ENCODE measurements at places on chromosomes 1 and 21. TPM values are rescaled to one million over a fixed set of nuclear protein-coding genes. Genes with fewer than 3 reads are reported as not detected.

GRCh38 chr21:45404730-45405270, at the start of gene COL18A1:
Gene COL18A1 (plus strand): TSS chr21:45405165. CDS start chr21:45405231, 66 bp downstream.
- DNase-seq: no peak
- H3K4me1 ChIP-seq: peaks cover 28% of the 10 kb centered on the region
- H3K4me3 ChIP-seq: peak within 1 kb of the TSS; percentile 66
- no peaks in the 10 kb centered on the region for H3K36me3 ChIP-seq
- H3K27ac ChIP-seq: peak within 1 kb of the TSS; percentile 83
- no peaks in the 10 kb centered on the region for H3K27me3 ChIP-seq

DNA sequence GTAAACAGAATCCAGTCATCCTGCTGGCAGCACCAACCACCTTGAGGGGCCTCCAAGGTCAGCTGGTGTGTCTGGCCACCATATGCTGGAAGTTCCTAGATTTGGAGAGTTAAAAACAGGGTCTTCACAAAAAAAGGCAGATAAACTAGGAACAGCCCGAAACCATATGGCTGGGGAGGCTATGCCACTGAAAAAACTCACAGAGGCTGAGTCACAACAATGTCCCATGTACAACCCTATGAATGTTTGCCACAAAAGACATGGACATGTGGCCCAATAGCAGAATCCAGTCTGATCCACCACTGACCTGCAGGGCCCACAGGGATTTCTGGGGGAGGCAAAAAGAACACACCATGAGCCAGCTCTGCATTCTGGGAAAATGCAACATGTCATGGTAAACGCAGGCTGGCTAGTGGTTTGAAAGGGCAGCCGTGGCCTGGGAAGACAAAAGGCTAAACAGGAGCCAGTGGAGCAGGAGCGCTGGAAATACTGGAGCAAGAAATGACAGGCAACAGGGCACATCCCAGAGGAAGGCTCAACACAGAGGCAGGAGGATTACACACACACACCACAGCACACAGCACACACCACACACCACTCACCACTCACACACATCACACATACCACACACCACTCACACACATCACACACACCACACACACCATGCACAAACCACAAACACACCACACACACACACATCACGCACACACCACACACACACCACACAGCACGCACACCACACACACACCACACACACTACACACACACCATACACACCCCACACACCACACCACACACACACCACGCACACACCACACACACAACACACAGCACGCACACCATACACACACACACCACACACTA, 55.4 kb downstream of the HSF2BP start:
- DNase-seq: no peak
- peaks cover 6% of the 10 kb centered on the region for H3K4me1 ChIP-seq
- no peaks in the 10 kb centered on the region for H3K36me3 ChIP-seq
- H3K4me3 ChIP-seq: no peak overlapping the region
- no peaks in the 10 kb centered on the region for H3K27me3 ChIP-seq

DNA sequence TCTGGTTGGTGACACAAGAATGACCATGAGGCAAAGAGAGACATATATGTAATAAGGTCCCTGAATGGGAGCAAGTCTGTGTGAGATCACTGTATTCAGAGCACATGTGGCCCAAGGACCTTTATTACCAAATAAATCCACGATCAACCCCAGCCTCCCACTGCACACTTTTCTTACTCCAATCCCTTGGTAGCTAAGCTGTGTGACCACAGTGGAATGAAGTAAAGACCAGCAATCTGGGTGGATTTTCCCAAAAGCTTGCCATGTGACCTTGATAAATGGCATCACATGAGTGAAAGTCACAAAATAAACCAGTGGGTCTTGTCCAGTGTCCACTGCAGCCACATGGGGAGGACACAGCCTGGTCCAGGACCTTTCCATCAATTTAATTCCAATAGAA, 36.7 kb upstream of the TLR5 start:
- no peak overlapping the region for H3K4me3 ChIP-seq
- H3K27ac ChIP-seq: no peak overlapping the region
- H3K27me3 ChIP-seq: no peaks in the 10 kb centered on the region
- H3K36me3 ChIP-seq: no peaks in the 10 kb centered on the region
- H3K4me1 ChIP-seq: peaks cover 5% of the 10 kb centered on the region

DNA sequence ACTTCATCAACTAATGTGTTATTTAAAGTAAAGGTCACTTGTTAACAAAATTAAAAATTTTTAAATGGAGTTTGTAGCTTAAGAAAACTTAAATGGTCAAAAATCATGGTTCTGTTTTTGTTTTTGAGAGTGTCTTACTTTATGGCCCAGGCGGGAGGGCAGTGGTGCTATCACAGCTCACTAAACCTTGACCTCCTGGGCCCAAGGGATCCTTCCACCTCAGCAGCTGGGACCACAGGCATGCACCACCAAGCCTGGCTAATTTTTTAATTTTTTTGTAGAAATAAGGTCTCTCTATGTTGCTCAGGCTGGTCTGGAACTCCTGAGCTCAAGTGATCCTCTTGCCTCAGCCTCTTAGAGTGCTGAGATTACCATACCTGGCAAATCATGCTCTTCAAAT, 111.4 kb downstream of the MAST2 start:
- no peaks in the 10 kb centered on the region for H3K36me3 ChIP-seq
- no peak for DNase-seq
- no peak overlapping the region for H3K4me3 ChIP-seq
- no peaks in the 10 kb centered on the region for H3K27me3 ChIP-seq
- H3K4me1 ChIP-seq: peaks cover 55% of the 10 kb centered on the region

DNA sequence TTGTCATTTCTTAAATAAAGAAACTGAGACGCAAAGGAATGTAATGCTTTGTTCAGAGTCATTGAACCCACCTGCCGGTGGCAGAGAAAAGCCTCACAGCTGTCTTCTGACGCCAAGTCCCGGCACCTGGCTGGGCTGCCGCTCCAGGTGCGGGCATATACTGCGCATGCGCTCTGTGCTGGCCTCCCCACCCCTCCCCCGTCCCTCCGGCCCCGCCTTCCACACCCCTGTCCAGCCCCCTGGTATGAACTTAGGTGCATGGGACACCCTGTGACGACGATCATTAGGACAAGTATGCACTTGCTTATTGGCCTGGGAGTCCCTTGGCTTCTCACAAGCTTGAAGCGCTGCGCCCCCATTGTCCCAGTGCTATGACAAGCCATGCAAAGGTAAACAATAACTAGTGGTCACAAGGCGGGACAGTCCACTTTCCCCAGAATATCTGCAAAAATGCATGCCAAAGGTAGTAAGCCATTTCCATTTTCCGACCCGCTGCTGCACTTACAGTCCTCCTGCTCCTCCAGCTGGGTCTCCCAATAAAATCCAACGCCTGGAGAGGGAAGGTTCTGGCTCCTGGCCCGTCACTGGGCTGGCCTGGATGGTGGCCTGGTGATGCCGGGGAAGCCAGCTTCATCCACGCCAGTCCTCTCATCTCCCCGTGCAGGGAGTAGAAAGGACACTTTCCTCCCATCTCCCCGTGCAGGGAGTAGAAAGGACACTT, 100.4 kb downstream of the PSMG1 start:
- H3K4me3 ChIP-seq: no peak overlapping the region
- no peaks in the 10 kb centered on the region for H3K36me3 ChIP-seq
- H3K27me3 ChIP-seq: no peaks in the 10 kb centered on the region
- no peak overlapping the region for H3K27ac ChIP-seq
- H3K4me1 ChIP-seq: no peaks in the 10 kb centered on the region
- DNase-seq: no peak

DNA sequence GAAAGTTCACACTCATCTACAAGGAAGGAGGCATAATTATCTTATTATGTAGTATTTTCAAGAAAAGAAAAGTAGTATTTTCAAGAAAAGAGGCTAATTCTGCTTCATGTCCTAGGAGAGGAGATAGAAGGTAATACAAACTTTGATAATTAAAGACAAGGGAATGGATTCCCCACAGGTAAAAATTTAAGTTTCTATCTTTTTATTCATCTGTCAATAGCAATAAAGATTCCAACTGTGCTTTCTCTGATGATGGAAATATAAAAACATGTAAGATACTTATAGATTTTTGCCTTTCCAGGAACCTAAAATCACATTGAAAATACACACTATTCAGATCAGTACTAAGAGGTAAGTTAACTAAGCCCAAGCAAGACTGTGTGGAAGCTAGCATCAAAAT, at the start of gene OR2M2:
OR2M2 (plus strand) TSS at position 301 of the 400 bp plus-strand sequence. CDS start 5,165 bp downstream, outside the sequence.
- H3K4me1 ChIP-seq: no peaks in the 10 kb centered on the region
- no peaks in the 10 kb centered on the region for H3K36me3 ChIP-seq
- H3K27ac ChIP-seq: no peak within 1 kb of the TSS
- H3K27me3 ChIP-seq: no peaks in the 10 kb centered on the region
- no peak within 1 kb of the TSS for H3K4me3 ChIP-seq

DNA sequence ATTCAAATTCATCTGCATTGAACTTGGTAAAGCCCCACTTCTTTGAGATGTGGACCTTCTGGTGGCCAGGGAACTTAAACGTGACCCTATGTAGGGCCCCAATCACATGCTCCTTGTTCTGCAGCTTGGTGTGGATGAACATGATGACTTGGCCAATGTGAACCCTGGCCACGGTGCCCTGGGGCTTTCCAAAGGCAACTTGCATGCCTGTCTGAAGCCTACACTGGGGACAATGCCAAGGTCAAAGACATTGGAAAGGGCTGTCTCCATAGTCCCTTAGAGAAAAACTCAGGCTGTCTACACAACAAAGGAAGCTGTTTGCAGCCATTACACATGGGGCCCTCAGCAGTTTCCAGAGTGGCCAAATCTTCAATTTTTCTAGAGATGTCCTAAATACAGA, 8.9 kb upstream of the VPS13D start:
- no peaks in the 10 kb centered on the region for H3K4me1 ChIP-seq
- H3K36me3 ChIP-seq: no peaks in the 10 kb centered on the region
- H3K4me3 ChIP-seq: no peak overlapping the region
- H3K27ac ChIP-seq: no peak overlapping the region
- H3K27me3 ChIP-seq: no peaks in the 10 kb centered on the region
- DNase-seq: no peak

DNA sequence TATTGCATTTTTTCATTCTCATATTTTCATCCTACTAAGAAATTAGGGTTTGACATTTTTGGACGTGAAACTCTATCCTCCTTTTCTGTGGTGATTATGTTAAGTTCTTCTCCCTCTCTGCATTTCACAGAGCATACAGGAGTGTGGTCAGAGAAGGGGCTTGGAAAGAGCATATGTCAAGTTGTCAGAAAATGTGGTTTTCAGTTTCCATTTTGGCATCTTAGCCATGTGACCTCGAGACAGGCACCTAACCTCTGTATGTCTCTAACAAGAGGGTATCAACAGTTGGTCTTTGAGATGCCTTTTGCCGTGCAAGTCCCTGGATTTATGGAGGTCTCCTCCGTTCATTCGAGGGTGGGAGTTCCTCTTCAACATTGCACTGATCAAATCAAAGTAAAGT, 140.7 kb downstream of the CYYR1 start:
- DNase-seq: peak; percentile 68
- no peak overlapping the region for H3K27ac ChIP-seq
- H3K27me3 ChIP-seq: no peaks in the 10 kb centered on the region

- no peaks in the 10 kb centered on the region for H3K27me3 ChIP-seq
- peaks cover 11% of the 10 kb centered on the region for H3K4me1 ChIP-seq
- no peak overlapping the region for H3K4me3 ChIP-seq
- DNase-seq: no peak
- no peak overlapping the region for H3K27ac ChIP-seq
These were observed 434.8 kb downstream of the LMO4 start for GRCh38 chr1:87763483-87763882.

DNA sequence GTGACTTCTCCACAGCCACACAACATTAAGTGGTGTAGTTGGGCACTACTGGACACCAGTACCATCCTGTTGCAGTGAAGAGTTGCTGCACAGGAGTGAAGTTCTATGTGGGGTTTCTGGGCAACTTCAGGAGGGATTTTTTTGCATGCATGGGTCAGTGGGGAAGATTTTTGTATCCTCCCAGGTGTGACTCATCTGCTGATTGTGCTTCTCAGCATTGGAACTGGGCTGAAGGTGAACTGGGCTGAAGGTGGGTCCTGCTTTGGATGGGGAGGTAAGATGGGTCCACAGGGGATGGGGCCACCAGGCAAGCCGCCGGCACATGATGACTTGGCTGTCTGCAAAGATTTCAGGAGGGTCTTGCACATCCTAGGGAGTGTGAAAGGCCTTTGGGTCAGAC, 2.6 kb downstream of the SERINC2 start:
- no peak for DNase-seq
- no peak overlapping the region for H3K4me3 ChIP-seq
- H3K4me1 ChIP-seq: peaks cover 20% of the 10 kb centered on the region
- no peak overlapping the region for H3K27ac ChIP-seq
- H3K36me3 ChIP-seq: no peaks in the 10 kb centered on the region

GRCh38 chr21:15400905-15401304, 328.9 kb upstream of the USP25 start:
- no peaks in the 10 kb centered on the region for H3K36me3 ChIP-seq
- H3K4me3 ChIP-seq: no peak overlapping the region
- H3K4me1 ChIP-seq: no peaks in the 10 kb centered on the region

GRCh38 chr1:183105449-183105848, 80.6 kb upstream of the LAMC2 start:
- no peak overlapping the region for H3K27ac ChIP-seq
- H3K36me3 ChIP-seq: peaks cover 5% of the 10 kb centered on the region
- no peaks in the 10 kb centered on the region for H3K27me3 ChIP-seq
- H3K4me3 ChIP-seq: no peak overlapping the region

DNA sequence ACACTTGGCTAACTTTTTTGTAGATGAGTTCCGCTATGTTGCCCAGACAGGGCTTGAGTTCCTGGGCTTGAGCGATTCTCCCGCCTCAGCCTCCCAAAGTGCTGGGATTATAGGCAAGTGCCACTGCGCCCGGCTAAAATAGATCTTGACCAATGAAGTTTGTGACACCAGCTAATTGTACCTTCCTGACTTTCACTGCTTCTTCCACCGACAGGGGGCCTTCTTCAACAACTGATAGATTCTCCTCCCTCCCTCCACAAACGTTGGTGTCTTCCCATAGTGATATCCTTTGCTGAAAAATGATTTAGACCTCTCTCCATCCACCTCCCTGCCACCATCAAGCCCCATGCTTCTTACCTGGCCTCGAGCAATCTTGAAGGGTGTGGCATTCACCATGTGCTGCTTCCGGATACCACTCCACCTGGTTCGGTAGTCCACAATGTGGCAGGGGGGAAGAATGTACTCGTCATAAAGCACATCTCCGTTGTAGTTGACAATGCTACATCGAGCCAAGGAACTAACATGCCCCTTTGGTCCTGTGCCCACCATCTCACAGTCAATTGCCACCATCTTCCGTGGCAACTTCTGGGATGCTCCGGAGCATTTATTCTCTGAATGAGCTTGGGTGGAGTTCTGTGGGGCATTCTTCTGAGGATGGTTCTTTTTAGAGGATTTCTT, 1.6 kb upstream of the METTL25B start:
- DNase-seq: no peak
- peak overlapping the region; percentile 79 for H3K4me3 ChIP-seq
- H3K27me3 ChIP-seq: no peaks in the 10 kb centered on the region
- peaks cover 63% of the 10 kb centered on the region for H3K4me1 ChIP-seq
- H3K27ac ChIP-seq: no peak overlapping the region
- peaks cover 34% of the 10 kb centered on the region for H3K36me3 ChIP-seq

- H3K27me3 ChIP-seq: peaks cover 4% of the 10 kb centered on the region
- H3K4me1 ChIP-seq: no peaks in the 10 kb centered on the region
- DNase-seq: no peak
- no peak overlapping the region for H3K27ac ChIP-seq
These were observed 123.6 kb upstream of the KCNJ6 start for GRCh38 chr21:38039841-38040240.

- no peaks in the 10 kb centered on the region for H3K36me3 ChIP-seq
- DNase-seq: no peak
- no peaks in the 10 kb centered on the region for H3K27me3 ChIP-seq
These were observed 23.0 kb downstream of the LRRC8B start for GRCh38 chr1:89547563-89548116.

The ACTA1 gene
- total RNA-seq: 0.58 TPM

The TAS1R3 gene
- total RNA-seq: not detected

The TAL1 gene
- total RNA-seq: 4.3 TPM

The CD5L gene
- total RNA-seq: not detected

The MOB3C gene
- total RNA-seq: 27.0 TPM

The DIRAS3 gene
- total RNA-seq: 2.1 TPM

The BARHL2 gene
- total RNA-seq: not detected
